ENCODE measurements at places on chromosomes 16 and 17.
A peak's percentile ranks its signal among the peaks of the same experiment; 100 is the strongest.

DNA sequence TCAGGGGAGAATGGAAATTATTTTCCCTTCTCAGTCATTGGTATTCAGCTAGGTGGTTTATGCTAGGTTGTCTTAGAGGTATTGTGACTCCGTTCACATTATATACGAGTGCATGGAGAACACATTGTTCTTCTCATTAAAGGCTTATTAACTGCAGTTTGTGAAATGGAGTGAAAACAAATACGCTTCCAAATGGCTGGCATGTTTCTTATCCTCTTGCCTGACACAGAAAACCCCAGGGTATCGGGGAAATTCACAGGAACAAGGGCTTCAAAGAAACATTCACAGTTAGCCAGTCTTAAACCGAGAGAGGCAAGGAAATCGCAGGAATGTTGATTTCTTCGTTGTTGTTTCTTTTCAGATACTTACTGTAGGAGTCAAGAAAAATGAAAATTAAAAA lies 1047.9 kb upstream of the RBFOX1 start:
- no peak for DNase-seq

DNA sequence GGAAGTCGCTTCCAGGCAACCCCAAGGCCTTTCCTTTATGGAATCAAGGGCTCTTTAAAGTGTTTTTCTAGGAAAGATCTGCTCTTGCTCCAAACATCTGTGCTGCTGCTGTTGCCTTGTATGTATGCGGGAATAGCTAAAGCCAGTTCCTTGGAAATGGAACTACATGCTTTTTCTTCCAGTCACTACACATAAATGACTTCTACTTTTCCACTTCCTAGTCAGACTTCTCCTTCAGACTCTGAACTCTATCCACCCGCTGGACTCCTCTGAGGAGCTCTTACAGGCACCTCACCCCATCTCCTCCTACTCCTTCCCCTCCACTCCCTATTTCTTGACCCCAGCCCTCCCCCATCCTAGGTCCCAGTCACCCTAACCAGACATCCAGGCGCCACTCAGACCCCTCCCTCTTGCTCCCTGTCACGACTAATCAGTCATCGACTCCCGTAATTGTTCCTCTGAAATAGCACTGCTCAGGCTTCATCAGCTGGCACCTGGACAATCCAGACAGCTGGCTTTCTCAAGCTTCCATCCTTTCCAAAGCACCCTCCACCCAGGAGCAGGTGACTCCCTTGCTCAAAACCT lies 15.0 kb upstream of the PEMT start:
- no peak for DNase-seq

DNA sequence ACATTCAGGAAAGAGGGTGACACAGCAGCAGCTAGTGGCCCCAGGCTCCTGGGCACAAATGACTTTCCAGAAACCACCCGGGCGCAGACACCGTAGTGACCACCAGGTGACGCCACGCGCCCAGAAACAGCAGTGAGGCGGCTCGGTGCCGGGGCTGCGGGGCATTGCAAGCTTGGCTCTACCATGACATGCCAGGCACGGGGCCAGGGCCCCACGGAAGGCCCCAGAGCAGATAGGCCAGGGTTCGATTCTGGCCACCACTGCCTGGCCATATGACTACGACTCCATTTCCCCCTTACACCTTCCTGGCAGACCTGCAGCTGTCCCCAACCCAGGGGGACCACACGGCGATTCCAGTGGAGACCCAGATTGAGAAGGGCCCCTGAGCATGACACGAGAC lies 6.7 kb downstream of the RHBDF1 start:
- peak; percentile 85 for DNase-seq

DNA sequence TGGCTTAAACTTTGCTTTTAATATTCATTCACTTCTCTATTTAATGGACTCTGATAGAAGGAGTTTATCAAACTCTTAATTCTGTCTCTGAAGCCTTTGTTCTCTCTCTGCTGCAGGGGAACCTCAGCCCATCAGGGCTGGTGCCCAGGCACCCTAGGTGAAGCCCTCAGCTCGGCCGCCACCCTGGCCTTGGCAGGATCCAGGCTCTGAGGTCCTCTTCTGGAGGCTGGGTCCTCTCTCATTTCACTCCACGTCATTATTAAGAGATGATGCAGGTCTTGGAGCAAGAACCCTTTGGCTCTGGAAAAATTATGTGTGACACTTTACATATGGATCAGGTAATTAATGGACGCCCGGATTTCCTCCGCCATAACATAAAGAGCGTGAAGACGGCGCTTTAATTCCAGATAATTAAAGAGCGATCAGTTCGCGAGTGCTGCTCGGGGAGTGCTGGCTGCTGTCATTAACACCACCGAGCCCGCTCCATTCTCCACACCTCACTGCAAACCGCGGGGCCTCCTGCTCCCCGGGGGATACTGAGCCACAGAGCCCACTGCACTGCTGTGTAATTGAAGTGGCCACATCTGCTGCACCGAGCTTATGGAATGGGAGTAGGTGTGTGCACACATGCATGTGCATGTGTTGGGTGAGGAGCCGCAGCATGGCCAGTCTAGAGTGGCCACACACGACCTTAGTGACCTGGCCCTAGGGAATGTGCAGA lies 259.4 kb upstream of the TNRC6C start:
- DNase-seq, result no peak

DNA sequence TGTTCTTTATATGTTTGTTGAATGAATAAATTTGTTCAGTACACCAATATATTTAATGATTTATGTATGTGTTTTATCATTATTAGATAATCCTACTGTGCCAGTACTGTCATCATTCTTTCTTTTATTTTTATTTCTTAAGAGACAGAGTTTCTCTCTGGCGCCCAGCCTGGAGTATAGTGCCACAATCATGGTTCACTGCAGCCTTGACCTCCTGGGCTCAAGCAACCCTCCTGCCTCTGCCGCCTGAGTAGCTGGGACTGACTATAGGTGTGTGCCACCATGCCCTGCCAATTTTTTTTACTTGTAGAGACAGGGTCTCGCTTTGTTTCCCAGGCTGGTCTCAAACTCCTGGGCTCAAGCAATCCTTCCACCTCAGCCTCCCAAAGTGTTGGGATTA lies 41.8 kb downstream of the PAFAH1B1 start:
- no peak for DNase-seq

DNA sequence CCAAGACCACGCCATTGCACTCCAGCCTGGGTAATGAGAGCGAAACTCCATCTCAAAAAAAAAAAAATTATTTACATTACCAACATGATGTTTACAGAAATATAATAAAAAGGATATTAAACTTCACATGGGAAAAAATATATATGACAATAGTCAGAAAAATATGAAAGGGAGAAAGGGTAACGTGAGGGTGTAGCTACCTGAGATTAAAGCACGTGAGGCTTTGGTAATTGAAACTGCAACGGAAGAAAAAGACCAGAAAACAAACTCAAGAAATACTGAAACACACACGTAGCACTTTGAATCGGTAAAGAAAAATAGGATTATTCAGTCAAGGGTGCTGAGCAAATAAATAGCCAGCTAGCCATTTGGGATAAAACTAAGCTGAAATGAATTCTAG lies 53.6 kb downstream of the CYTH1 start:
- no peak for DNase-seq

DNA sequence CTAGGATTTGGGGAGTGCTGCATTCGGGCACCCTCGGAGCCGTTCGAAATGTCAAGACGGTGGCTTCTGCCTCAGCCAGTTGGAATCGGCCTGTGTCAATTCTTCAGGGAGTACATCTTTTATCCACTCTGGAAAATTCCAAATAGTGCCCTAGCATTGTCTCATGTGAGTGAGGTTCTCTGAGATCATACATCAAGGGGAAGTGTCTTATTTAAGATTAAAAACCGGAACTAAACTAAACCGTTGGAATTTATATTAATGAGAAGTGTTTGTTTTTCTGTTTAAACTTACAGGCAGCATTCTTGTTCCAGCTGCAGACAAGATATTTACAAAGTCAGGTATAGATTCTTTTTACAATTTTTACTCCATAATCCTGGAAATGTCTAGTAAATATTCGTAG lies 56.8 kb downstream of the SLC47A1 start:
- no peak for DNase-seq

GRCh38 chr16:85209526-85210121 lies 97.4 kb upstream of the CIBAR2 start:
- no peak for DNase-seq

GRCh38 chr17:72121164-72122009 lies 567 bp downstream of the SOX9 start:
- DNase-seq, result no peak

GRCh38 chr17:32689348-32689747 lies 187.6 kb downstream of the MYO1D start:
- DNase-seq, result no peak

DNA sequence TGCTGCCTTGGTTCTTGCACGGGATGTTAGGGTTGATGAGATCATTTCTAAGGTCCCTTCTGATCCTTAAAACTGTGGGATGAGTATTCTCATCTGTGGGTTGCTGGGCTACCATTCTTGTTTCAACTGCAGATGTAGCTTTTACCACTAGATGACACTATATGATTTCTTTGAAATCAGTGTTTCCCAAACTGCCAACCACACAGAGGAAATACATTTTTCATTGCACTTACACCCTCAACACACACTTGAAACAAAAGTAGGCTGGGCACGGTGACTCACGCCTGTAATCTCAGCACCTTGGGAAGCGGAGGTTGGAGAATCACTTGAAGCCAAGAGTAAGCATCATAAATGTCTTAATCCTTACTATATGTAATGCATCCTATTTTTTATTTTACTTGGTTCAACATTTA lies 15.3 kb downstream of the LCMT1 start:
- peak; percentile 25 for DNase-seq

GRCh38 chr17:59425085-59425931 lies 93.9 kb downstream of the YPEL2 start:
- DNase-seq, result no peak

Data from activated CD8-positive, alpha-beta memory T cell treated with anti-CD3 and anti-CD28 coated beads, Interleukin-2, amount 50 U/mL, for 4 hours (primary cell).